ENCODE measurements at places on chromosomes 7 and 10.
A peak's percentile ranks its signal among the peaks of the same experiment; 100 is the strongest.

DNA sequence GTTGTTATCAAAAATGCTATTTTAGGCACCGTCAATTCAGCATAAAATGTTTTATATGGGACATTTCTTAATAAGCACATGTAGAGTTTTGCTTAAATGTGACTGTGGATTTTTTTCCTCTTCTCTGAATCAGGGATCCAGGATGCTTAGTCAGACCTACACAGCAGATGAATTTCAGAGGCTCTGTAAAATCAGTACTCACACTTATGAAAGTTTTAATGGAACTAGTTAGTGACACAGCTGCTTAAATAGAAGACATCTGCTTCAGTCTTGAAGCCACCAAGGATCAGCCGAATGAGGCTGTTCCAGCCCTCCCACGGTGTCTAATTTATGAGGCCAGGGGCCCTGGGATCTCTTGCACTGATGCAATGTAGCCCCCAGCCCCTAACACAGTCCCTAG lies 136.0 kb downstream of the MYOF start:
- no peak for DNase-seq

DNA sequence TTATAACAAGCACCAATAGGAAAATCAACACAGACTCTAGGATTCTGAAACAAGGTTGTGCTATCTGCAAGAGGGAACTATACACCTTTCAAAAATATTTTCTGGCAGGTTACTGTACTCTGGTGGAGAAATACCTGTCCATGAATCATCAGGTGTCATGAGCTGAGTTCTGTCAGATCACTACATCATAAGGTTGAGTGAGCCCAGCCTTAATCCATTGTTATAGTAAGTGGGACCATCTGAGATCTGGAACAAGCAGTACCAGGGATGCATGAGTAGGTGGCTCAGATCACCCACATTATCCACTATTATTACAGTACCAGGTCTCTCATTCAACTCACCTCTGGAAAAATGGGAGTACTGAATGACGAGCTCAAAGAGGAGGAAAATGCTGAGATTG lies 212.4 kb downstream of the DGKI start:
- DNase-seq: no peak

- DNase-seq: no peak
These were observed 356.3 kb upstream of the GALNT17 start for GRCh38 chr7:70775570-70776156.

DNA sequence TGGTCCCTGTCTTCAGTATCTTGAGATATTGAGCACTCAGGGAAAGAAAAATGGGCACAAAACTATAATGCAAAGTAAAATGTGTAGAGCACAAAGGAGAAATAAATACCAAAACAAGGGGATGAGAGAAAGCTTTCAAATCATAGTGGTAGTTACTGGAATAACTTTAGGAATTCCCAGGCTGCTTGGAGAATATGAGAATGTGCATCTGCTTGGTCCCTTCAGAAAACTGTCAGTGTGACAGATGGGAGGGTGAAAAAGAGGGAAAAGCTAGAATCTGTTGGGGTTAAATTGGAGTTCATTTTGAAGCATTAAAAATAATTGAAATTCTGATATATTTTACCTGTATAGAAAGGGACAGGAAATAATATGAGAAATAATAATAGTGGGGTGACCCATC lies 15.3 kb downstream of the ST7 start:
- DNase-seq: no peak

DNA sequence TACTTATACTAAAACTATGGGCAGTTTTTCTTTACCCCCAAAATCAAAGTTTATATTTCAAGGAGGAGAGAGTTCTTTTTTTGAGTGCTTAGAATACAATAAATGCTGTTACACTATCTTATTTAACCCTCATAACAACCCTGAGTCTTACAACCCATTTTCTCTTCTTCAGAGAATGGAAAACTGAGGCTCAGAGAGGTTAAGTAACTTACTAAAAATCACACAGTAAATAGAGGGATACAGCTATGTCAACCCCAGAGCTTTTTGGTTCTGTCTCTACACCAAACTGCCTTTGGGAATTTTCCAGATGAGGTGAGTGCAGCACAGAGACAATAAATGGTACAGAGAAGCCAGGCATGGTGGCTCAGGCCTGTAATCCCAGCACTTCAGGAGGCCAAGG lies 25.6 kb upstream of the PIK3AP1 start:
- no peak for DNase-seq

GRCh38 chr7:108805808-108806397 lies 236.2 kb downstream of the DNAJB9 start:
- DNase-seq: no peak

DNA sequence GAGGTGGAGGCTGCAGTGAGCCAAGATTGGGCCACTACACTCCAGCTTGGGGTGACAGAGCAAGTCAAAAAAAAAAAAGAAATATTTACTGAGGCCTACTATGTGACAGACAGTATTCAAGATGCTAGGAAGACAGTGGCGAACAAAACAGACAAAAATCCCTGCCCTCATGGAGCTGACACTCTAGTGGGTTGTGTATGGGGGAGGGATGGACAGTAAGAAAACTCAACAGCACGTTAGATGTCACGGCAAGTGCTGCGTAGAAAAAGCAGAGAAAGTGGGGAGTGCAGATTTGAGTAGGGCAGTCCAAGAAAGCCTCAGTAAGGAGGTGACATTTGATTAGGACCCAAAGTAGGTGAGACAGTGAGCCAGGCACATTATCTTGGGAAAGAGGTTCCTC lies 10.1 kb downstream of the CAMK2G start:
- no peak for DNase-seq

DNA sequence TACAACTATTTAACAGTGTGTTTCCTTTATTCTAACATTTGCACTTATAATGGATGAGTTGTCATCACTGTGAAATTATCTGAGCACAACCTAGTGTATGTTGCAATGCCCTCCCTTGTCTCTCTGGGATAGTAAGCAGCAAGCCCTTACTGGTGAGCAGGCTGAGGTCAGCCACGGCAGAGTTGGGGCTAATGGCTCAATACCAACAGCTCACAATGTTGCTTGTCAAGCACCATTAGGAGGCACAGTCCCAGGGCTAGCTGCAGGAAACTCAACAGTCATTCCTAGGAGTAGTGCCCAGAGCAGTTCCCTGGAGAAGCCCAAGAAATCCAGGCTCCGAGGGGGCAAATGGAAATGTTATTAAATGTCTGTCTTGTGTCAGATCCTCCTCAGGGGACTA lies 858.4 kb downstream of the GRID1 start:
- no peak for DNase-seq

DNA sequence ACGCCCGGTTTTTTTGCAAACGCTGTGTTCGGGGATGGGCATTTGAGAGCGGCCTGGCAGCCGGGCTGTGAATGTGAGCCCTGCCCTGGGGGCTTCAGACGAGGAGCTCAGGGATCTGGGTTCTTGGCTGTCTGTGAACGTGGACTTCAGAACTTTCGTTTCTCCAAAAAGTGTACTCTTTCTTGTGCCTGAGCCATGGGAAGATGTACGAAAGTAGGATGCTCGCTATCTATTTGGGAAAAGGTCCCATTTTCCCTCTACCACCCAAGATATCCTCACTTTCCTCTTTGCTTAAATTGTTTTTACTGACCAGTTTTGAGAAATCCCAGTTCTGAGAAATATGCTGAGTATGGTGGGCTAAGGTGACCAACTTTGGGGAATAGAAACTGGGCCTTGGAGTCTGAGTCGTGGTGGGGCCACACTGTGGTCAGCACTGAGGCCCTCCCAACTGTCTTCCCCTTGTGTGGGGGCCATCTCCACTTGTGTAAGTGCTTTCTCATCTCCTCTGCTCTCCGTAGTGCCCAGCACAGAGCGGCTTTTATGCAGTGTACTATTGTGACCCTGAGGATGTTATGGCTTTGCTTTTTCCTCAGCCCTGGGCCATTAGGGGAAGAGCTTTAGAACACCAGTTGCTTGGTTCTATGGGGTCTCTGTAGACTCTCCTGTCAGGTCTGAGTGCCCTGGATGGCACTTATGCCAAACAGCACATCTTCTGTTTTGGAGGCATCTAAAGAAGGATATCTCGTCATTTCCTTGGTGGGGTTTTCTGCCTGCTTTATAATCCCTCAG lies 918 bp downstream of the DBNL start:
- DNase-seq: no peak

DNA sequence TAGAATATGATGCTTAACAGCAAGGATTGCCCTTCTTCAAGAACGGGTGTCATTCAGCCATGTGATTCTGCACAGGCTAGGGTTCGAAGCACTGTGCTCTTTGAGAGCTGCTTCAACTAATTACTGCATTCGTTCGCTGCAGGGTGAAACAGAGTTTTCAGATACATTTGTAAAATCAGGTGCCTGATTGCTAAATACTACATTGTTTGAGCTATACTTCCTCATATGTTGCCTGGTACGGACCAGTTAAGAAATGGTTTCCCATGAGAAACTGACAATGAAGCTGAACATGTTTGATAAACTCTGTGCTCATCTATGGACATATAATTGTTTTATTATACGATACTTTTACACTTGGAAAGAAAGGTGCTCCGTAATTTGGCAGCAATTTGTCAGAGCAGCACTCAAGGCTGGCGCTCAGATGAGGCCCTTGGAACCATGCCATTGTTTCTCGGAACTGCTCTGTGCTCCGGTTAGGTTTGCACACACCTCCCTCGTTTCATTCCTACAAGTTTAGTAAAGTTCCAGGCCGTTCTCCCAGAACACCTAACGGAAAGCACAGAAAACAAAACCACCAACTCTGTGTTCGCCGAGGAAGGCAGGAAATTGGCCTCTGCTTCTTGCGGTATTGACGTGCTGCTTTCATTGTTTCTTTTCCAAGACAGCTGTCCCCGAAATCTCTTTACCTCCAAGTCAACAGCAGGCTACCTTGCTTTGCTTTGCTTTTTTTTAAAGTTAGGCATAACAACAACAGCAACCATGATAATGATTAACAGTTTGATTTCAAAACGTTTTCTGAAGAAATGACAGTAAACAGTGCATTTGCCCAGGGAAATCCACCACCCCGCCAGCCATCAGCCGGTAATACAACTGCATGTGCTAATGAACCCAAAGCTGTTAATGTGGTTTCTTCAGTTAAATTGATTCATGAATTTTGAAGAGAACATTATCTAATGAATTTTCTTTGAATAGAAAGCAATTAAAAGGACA lies 206.9 kb downstream of the EBF3 start:
- no peak for DNase-seq

- DNase-seq: no peak
These were observed 28.0 kb downstream of the ABLIM1 start for GRCh38 chr10:114629824-114630730.

GRCh38 chr10:529468-530230 lies 159.8 kb downstream of the DIP2C start:
- no peak for DNase-seq

- DNase-seq: no peak
These were observed 11.3 kb upstream of the TSPAN15 start for GRCh38 chr10:69439813-69440506.

- DNase-seq: peak; percentile 32
These were observed 4.6 kb downstream of the TRPV6 start for GRCh38 chr7:142880876-142881505.

DNA sequence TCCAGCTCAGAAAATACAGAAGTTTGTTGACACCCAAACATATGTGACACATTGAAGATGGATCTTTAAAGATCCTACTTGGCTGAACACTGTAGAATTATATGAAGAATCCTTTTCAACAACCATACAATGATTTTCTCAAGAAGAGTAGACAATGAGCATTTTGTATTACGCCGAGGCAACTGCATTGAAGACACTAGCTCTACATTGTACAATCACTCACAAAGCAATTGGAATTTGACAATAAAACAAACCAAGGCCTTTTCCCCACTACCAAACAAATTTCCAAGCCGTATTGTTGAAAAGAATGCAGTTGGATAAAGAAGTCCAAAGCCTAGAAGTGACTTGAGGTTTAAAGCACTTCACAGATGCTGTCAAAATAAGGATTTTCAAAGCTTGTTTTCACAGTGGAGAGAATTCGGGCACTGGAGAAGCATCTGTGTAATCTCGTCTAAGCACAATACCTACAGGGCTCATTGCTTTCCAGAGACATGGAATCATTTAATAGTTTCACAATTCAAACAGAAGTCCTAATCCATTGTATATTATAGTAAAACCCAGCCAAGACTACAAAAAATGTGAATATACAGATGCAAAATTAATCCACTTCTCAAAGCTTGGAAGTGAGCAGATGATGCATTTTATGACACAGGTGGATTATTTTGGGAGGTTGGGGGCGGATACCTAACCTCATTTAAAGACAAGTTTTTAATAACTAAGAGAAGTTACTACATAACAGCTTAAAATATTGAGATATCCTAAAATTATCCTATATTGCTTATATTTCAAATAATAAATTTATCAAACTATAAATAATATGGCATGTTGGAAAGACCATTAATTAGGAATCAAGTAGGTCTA lies 78.6 kb downstream of the SORCS1 start:
- DNase-seq: no peak

- peak; percentile 15 for DNase-seq
These were observed 99.5 kb downstream of the HIP1 start for GRCh38 chr7:75639071-75639885.

- no peak for DNase-seq
These were observed 64.2 kb downstream of the CNOT4 start for GRCh38 chr7:135445690-135446089.

DNA sequence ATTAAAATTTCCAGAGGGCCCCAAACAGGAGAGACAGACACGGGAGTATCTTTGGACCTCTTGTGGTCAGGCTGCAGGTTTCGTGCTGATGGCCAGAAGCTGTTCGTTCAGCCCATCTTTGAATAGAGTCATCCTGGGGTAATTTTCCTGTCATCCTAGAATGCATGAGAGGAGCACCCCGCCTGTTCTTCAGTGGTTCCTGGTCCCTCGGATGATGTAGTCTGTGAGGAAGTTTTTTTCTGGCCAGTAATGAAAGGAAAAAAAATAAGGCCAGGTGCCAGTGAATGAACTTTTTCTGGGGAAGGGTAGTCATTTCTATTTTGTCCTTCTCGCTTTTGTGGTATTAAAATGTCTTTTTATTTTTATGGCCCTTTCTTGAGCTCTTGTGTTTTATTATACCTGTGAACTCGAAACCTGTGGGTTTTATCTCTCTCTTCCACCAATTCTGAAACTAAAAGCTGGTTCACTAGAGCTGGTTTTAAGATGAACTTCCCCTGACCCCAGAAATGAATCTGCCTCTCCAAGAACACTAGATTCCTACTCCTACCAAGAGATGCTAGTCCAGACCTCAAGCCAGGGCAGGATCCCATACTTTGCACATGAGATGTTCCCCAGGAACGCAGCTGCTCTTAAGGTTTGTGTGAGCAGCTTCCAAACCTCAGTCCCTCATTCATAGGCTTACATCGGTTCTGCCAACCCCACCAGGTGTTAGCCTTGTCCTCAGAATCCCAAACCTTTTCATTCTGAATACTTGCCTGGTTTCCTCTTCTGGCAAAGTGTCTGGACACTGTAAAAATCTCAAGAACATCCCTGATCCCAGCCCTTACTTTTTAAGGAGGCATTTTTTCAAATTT lies 15.4 kb upstream of the MEST start:
- no peak for DNase-seq

DNA sequence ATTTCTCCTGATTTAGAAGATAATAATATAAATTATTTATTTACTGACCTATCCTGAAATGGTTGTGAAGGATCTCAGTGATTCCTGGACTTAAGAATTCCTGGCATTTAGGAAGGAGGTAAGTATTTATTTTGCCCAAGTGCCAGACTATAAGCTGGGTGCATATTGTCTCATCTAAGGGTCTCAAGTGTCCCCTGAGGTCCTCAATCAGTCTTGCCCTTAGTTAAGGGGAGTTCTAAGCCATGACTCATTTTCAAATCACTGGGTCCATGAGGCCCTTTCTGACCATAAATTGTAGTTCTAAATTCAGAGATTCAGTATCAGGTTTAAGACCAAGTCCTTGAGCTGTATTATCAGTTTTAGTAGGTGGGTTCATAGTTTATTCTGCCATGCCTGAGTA lies 251.6 kb upstream of the MEOX2 start:
- no peak for DNase-seq
